ENCODE measurements at places on chromosomes 12 and 14.
A peak's percentile ranks its signal among the peaks of the same experiment; 100 is the strongest.

DNA sequence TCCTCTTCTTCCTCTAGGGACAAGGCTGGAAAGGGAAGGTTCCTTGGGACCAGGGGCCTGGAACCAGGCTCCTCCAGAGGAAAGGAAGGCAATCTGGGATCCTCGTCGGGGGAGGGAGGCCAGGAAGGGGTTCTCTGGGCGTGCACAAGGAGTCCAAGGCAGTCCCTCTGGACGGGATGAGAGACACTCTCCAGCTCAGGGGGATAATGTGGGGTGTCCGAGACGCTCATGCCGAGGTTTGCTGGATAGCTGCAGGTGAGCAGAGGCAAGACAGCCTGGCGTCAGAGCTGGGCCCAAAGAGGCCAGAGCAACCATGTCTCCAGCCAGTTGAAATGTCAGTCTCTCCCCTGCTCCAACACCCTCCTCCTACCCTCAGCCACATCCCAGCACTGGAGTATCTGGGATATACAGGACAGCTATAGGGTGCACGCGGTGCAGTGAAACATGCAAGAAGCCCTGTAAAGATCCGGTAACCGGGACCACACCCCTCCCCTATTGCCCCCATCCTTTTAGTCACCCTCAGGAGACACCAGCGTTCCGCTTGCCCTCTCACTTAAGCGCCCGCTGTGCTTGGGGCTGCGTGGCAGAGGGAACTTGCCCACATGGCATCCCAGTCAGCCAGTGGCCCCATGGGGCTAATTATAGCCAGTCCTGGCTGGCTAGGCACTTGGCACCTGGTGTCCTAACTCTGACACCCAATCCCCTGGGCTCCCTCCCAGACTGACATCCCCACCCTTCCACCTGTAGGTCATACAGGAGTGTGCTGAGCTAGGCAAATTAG is at the start of gene KLHL33:
Gene KLHL33 (minus strand): TSS at position 585 of the 781 bp plus-strand sequence. CDS start 355 bp downstream, at position 230.
- no peak for DNase-seq

DNA sequence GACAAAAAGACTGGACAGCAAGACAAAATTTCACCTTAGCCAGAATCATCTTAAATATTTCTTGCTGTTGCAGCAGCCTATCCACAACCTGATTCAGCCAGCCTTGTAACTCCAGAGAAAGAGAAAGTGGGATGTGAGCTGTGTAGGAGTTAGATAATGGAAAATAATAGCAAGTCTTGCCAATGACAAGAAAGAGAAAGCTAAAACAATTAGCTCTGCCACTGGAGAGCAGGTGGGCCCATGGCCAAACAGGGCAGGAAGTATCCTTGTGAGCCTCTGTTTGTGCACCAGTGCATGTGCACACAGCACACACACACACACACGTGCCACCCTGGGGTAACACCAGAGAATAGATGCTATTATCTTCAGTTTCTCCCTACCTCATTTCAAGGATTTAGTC is 106.0 kb upstream of the CCDC196 start:
- no peak for DNase-seq

DNA sequence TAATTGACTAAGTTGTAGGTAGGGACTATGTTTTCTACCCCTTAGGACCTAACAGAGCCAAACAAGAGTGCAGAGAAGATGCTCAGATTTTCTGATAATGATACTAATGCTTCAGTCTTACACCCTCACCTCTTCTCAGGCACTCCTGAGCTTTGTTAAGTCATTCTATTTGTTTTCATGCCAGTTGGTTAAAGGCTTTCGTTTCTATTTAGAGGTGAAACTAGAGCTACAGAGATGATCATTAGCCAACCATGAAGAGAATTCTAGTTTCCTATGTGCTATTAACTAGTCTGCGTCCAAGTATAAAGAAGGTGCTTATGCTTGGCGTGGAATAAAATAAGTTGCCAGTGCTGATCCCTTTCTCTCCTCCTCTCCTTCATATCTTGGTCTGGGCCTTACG is 34.6 kb upstream of the PYGL start:
- DNase-seq: no peak

DNA sequence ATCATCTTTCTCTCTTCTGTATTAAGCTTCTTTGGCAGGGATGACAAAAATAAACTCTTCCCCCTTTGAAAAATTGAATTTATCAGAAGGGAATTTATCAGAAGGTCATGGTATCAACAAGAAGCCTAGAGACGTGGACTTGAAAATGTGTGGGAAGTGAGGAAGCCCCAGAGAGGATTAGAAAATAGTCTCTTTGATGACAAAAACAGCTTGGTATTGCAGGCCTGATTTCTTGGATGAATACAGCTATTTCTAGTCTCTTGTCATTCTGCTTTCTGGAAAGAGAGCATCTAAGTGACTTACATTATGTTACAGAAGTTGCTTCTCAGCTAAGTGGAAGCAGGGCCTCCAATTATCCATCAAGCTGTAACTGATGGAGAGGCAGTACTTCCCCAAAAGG is 111.1 kb downstream of the KITLG start:
- no peak for DNase-seq

GRCh38 chr12:33653362-33653761 is 213.7 kb upstream of the SYT10 start:
- no peak for DNase-seq

GRCh38 chr12:40560848-40561247 is 131.4 kb upstream of the CNTN1 start:
- DNase-seq: no peak

- peak; percentile 34 for DNase-seq
Measured at GRCh38 chr12:50066402-50066801, 9.0 kb downstream of the ASIC1 start.

DNA sequence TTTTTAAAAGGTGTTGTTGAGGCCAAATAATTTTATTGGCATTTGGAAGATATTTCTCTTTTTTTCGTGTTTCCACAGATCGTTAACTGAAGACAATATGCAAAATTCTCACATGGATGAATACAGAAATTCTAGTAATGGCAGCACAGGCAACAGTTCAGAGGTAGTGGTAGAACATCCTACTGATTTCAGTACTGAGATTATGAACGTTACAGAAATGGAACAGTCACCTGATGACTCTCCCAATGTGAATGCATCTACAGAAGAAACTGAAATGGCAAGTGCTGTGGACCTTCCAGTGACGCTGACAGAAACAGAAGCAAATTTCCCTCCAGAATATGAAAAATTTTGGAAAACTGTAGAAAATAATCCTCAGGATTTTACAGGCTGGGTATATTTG is 11.2 kb downstream of the PRPF39 start:
- no peak for DNase-seq

- no peak for DNase-seq
Measured at GRCh38 chr12:13252616-13253015, 56.1 kb downstream of the EMP1 start.

DNA sequence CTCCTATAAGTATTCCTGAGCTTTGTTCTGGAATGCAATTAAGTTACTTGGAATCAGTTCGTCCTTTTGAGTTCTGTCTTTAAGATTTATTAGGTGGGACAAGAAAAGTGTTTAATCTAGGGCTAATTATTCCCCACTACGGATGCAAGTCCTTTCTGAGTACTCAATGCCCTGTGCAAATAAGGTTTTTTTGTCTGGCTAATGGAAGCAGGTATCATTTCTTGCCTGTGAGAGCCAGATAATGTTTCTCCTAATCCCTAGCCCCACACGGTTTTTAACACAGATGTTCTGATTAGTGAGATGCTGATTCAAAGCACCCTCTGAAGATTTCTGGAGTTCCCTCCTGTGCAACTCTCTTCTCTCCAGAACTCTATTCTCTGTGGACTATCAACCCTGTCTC is 296.6 kb upstream of the PRICKLE1 start:
- DNase-seq: no peak

DNA sequence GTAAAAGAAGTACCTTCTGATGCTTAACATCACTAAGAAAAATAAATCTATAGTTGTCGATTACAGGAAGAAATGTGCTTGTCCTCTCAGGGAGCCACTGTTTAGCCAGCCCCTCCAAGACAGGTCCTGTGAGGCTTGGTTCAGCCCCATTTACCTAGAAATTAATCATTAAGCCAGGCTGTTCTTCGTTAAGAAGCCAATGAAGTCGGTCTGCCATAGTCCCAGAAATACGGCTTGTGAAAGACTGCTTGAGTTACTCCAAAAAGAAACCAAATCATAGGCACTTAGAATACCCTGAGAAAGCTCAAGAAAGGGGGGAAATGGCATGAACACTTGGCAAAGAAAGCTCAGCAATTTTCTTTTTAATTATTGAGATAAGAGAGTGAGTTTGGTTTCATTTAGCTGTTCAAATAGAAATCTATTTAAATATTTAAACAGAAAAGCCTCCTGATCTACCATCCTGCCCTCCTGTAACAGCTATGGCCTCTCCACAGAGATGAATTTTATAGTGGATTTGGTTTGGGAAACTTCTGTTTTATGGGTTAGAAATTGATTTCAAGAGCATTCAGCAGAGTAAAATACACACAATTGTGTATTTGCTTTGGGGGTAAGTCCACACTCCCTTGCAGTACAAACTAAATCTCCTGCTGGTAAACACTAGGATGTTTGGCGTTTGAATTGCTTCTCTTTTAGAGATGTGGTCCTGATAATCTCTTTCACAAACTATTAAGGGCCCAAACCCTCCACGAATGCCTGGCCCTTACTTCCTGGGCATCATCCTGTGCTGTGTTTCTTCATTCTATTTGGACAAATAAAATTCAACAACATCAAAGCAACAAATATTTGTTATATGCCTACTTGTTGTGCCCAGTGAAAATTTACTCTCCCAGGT is 234.4 kb downstream of the SEC23A start:
- no peak for DNase-seq

DNA sequence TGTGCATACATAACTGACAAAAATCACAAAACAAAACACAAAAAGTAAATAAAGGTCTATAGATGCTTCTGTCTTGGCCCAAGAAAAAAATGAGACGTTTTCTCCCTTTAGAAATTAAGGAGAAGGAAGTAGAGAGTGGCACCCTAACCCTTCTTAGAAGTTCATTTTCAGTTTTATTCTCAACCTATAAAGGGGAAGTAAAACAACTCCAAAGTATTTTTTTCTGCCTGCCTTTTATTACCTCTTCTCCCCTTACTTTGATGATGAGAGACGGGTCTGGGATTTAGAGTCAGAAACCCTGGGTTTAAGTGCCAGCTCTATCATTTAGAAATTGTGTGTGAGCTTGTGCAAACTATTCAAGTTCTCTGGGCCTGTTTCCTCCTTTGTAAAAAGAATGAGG is 2.8 kb downstream of the PRIM1 start:
- no peak for DNase-seq

GRCh38 chr12:45468751-45469615 is 253.1 kb downstream of the ANO6 start:
- no peak for DNase-seq

- no peak for DNase-seq
Measured at GRCh38 chr12:64273527-64274403, 51.7 kb upstream of the KICS2 start.

GRCh38 chr12:67148265-67148664 is 120.9 kb upstream of the CAND1 start:
- no peak for DNase-seq

DNA sequence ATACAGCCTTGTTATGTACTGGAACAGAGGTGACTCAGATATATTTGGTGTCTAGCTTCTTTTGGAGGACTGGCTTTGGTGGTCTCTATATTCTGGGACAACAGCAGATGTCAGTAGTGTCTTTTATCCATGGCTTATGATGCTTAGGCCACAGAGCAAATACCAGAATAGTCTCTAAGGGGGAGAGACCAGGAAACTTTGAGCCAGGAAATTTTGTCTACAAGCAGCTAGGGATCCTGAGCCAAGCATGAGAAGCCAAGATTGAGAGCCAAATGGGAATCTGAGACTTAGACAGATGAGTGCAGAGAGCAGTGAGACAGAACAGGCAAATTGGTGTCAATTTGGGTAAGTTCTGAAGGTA is 28.4 kb upstream of the PTPRR start:
- no peak for DNase-seq

- no peak for DNase-seq
Measured at GRCh38 chr14:47507861-47508260, 167.5 kb downstream of the MDGA2 start.

DNA sequence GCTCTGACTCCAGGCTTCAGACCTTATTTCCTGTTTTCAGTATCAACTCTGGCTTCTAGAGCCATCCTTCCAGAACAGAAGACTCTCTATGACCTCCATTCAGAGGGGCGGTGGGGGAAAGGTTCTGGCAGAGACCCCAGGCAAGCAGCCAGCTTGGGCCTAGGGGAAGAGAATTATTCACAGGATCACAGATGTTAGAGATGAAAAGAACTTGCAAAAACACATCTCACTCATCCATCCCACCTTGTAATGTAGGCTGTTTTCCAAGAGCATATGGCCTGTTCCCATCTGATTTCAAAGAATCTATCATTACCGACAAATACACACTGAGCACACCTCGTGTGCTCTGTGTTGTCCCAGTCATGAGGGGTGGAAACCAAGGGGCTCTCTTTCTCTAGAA is 131.9 kb downstream of the GRIN2B start:
- DNase-seq: no peak

- no peak for DNase-seq
Measured at GRCh38 chr12:104769144-104769561, 188.9 kb downstream of the SLC41A2 start.

DNA sequence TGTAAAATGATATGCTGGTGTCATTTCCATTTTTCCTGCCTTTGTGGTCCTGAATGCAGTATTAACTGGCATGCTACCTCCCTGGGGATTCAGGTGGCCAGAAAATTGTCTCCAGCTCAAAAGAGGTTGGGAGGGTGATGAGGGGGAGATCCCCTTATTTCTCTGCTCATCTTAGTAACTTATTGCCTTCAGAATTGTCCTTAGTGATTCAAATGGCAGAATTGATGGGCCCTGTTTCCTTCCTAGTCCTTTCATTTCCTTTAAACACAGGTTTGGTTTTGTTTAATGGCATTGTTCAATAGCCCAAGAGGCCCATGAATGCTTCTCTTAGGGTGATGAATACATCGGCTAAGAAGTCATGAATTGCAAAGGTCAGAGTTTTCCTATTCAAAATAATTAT is 207.0 kb downstream of the SLC41A2 start:
- no peak for DNase-seq

GRCh38 chr12:121791671-121792551 is 1.6 kb downstream of the RHOF start:
- DNase-seq: no peak

DNA sequence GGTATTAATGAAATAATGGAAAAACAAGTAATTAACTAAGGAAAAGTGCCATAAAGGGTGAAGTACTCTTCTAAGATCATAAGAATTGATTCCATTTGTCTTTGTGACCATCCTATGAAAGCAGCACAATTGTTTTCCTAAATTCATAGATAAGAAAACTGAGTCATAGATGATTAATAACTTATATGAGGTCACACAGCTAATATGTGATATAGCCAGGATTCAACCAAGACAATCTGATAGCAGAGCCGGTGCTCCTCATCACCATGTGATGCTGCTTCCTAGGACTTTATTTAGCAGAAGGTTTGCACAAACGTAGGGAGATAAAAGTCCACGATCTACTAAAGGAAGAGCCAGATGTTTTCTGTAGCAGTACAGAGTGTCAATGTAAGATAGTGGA is 181.5 kb upstream of the SYT1 start:
- no peak for DNase-seq

GRCh38 chr12:70255311-70255710 is 12.1 kb downstream of the CNOT2 start:
- no peak for DNase-seq

DNA sequence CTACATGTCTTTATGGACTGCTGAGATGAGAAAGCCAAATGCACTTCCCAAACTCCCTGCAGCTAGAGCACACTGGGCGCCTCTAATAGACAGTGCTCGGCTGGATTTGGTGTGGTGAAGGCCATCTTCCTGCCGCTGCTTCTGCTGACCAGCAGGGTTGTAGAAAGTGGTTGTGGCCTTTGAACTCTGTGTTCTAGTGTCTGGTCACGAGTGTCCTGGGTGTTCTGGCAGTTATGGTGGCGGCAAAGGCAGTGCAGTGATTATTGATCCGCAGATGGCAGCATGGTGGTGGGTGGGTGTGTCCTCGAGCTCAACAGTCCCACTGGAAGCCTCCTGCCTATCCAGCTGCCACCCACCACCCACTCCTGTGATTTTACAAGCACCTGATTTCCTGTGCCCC is 43.4 kb downstream of the SMIM41 start:
- no peak for DNase-seq
